ENCODE measurements at places on chromosomes 1 and 21. TPM values are rescaled to one million over a fixed set of nuclear protein-coding genes. Genes with fewer than 3 reads are reported as not detected.

Gene KIF2C
- 12.5 TPM for total RNA-seq

Gene RPTN
- not detected for total RNA-seq

Gene HMCN1
- total RNA-seq = 24.7 TPM

Gene TSPEAR
- 1.0 TPM for total RNA-seq

Gene TTC22
- 8.7 TPM for total RNA-seq

Gene MIXL1
- total RNA-seq = not detected

Gene IPP
- 16.6 TPM for total RNA-seq

Gene CXADR
- 23.8 TPM for total RNA-seq

Data from tongue (tissue), 3 donors.